Fibroblast of skin of left biceps (primary cell): ENCODE measurements at places on chromosomes 2 and 18.

DNA sequence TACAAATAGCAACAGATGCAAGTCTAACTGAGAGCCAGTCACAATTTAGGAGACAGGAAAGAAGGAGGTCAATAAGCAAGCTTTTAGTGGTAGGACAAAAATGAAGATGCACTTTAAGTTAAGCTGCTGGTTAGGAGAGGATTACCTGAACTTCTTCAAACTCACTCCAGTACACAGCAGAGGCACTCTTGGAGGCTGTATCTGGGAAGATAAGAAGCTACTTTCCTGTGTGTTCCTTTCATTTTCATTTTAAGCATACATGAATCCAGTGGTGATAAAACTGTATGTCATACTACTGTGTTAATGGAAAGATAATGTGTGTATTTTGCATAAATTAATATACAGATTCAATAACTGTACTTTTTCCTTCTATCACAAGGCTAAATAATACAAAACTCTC is 49.6 kb downstream of the HYCC2 start:
- no peak for DNase-seq

DNA sequence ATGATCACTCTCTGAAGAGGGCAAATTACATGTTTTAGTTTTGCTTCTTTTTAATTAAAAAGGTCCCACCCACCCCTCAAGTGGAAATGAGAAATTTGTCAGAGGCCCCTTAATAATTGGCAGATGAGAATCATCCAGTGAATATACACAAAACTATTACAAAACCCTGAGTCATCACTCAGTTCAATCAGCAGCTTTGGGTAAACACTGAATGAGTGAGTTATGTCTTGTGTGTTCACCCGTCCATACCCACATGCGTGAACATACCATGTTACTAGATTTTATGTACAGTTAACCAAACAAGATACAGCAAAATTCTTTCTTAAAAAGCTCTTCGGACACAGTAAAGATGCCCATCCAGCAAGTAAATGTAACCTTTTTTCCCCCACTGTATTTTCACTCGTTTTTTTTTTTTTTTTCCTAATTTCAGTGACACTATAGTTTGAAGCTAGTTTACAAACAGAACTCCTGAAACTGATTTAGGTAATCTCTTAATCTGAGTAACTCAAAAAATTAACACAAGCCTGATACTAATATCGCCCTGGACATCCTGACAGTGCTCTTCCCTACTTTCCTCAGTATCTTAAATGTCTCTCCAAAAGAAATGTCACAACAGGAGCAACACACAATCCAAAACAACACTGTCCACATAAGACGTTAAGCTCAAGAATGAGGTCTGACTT is 1.4 kb downstream of the PSME4 start:
- peak; percentile 40 for DNase-seq

GRCh38 chr2:105747991-105748390 is 3.3 kb downstream of the NCK2 start:
- DNase-seq = no peak

DNA sequence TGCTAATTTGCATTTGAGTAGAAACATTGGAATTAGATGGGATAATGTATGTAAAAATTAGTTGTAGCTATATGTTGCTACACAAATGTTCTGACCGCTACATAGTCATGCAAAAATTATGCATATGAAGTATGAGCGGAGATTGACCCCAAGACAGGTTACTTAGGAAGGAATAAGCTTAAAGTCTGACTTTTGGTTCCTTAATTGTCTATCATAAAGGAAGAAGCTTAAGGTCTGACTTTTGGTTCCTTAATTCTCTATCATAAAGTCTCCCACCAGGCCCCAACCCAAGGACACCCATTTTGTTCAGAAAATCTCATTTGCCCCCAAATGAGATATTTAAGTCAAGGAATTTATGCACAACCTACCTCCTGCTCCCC is 106.5 kb downstream of the EVA1A start:
- no peak for DNase-seq

GRCh38 chr18:37476182-37476581 is 89.4 kb downstream of the CELF4 start:
- no peak for DNase-seq

DNA sequence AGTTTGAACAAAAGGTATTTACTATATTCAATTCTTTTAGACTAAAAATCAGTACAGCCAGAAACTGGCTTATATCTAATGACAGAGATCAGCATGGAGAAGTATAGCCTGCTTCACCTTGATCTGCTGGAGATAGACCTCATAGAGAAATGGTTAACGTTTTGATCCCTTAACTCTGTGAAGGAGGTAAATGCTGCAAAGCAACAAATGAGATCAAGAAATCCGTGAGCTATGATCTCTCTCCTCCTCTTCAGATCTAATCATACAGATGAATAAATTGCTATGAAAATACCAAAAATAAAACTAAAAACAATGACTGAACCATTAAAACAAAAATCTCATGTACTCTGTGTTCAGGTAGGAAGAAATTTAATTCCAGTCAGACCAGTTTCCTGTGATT is 42.8 kb downstream of the KLHL14 start:
- DNase-seq = no peak

DNA sequence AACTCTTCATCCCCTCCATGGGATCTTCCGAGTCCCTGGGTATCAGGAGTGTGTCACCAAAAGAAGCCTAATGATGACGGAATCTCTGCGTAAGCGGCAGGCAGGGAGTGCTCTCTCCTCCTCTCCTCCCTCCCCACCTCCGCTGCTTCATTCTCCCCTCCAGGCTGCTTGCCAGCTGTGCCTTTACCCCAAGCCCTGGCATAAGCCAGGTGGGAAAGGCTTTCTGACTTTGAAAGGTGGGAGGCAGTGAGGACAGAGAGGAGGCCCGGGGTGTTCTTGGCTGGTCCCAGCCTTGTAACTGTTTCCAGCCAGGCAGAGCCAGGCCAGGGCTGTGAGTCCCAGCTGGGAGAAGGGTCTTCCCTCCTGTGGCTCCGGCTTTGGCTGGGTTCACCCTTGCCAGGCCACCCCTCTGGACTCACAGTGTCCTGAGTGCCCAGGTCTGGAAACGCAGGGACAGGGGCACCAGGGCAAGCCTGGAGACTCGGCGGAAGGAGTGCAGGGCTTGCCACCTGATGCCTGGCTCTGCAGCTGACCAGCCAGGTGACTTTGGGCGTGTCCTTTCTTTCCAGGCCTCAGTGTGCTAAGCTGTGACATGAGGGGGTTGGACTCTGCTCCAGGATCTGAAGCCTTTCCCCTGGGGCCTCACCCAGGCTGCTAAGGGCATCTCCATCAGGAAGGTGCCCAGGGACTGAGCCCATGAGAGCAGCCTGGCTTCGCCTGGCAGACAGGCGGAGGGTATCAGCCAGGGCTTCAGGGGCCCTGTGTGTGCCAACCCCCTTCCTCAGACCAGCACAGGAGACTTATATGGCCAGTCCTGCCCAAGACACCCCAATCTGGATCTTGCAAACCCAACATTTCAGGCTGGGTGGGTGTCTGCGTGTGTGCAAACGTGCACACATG is 32.7 kb upstream of the HPCAL1 start:
- DNase-seq = no peak

GRCh38 chr2:100250645-100251044 is 71.7 kb downstream of the LONRF2 start:
- DNase-seq = no peak
